ENCODE measurements at places on chromosomes 16 and 17. TPM values are rescaled to one million over a fixed set of nuclear protein-coding genes. Genes with fewer than 3 reads are reported as not detected.

Gene NPTX1
- 16.7 TPM for total RNA-seq

GRCh38 chr17:46983782-46984181 lies 4.7 kb upstream of the RPRML start:
- DNase-seq: no peak

Gene PGS1
- total RNA-seq: 51.0 TPM

DNA sequence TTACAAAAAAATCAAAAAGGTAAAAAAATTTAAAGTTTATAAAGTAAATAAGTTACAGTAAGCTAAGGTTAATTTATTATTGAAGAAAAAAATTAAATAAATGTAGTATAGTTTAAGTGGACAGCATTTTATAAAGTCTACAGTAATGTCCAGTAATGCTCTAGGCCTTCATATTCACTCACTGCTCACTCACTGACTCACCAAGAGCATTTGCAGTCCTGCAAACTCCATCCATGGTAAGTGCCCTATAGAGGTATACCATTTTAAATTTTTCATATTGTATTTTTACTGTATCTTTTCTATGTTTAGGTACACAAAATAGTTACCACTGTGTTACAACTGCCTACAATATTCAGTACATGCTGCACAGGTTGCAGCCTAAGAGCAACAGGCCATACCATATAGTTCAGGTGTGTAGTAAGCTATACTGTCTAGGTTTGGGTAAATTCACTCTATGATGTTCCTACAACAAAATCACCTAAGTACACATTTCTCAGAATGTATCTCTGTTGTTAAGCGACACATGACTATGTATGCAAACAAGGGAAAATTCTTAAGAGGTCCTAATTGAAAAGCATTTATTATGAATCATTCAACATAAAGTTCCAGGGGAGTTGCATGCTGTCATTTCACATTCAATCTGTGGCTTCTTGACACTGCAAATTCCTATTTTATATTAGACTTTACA lies 92.3 kb downstream of the SPAG9 start:
- no peak for DNase-seq

DNA sequence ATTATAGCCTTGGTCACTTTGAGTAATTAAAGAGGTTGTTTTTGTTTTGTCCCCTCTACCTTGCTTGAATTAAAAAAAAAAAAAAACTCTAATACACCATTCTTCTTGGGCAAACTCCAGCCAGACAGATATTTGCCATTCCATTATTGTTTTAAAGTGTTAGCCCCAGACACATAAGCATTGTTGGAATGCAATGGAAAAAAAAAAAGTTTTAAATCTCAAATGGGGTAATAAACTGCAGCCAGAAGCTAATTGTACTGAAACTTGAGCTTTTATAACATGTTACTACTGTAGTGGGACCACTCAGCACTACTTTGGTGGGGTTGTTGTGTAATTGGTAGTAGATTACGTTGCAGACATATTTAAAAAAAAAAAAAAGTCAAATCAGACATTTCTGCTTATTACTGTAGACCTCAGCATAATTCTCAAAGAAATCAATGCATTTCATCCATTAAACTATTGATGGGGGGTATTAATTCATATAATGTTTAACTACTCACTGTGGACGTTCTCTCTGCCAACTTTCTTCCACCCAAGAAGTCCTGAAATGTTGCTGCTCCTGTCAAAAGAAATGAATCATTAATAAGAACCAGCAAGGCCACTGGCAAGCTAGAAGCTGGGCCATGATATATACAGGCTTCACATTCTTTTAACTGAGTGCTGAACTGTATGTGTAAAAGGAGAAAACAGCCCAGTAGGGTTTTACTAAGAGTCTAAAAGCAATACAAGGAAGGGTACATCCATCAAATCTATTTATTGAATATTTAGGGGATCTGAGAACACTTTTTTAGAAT lies 626.6 kb upstream of the SOX9 start:
- DNase-seq: no peak

- DNase-seq: no peak
Observed at GRCh38 chr17:27588354-27588753, 42.6 kb upstream of the LGALS9 start.

DNA sequence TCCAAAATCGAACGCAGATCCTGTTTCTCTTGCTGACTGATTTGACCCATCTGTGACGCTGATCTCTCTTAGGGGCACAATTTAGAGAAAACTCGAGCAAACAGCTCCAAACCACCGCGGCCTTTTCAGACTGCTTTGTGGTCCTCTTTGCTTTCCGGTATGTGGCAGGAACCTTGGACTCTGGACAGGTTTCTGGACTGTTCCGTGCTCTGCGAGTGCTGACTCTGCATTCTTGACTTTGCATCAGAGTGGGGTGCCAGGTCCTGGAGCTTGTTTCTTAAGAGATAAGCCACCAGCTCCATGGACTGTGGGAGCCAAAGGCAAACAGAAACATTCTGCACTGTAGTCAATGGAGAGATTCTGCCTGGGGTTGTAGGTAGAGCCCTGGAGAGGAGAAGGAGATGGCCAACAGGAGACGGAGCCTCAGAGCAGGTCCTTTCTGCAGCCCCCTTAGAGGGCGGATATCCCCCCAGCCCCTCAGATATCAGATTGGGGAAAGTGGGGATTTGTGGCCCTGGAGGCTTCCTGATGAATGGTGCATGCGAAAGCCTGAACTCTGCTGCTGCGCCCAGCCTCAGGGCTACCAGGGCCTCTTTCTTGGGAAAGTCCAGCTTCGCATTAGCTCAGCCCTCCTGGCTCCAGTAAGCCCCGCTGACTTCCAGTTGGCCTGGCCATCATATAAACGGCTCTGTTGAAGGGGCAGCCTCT lies 65.6 kb downstream of the WIPI1 start:
- no peak for DNase-seq

Gene GSG1L
- 0.08 TPM for total RNA-seq

Gene WNT9B
- total RNA-seq: not detected

DNA sequence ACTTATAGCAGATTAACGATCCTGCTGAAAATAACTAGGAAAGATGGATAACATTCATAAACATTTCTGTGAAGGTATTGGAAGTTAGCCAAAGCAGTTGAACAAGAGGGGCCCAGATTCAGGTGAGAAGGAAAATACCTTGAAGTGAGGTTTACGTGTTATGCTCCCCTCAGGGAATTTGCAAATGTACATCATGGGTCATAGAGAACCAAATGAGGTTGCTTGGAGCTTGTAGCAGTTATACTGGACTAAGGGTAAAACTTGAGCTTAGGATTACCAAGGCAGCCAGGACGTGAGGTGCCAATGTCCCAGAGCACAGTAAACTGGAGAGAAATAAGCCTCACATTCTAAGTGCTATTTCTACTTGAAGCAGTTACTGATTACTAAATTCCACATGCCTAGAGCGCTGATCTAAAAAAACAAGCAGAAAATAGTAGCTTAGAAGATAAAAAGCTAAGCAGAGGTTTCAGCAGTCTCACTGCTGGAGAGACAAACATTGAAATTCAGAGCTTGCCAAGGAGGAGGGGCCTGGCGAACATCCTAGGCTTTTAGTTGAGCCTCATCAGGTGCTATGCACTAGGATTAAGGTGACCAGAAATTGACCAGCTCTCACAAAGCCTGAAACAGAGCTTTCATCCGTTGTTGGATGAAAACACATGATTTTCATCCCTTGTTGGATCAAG lies 136.7 kb upstream of the FAM20A start:
- DNase-seq: no peak

- DNase-seq: no peak
Observed at GRCh38 chr16:65384441-65384840, 262.6 kb upstream of the CDH11 start.

Data from activated CD8-positive, alpha-beta T cell treated with anti-CD3 and anti-CD28 coated beads, Interleukin-2, amount 10 ng/mL, durations not matched to agents 7 days and 5 days (primary cell).